ENCODE measurements at places on chromosomes 7 and 10.

DNA sequence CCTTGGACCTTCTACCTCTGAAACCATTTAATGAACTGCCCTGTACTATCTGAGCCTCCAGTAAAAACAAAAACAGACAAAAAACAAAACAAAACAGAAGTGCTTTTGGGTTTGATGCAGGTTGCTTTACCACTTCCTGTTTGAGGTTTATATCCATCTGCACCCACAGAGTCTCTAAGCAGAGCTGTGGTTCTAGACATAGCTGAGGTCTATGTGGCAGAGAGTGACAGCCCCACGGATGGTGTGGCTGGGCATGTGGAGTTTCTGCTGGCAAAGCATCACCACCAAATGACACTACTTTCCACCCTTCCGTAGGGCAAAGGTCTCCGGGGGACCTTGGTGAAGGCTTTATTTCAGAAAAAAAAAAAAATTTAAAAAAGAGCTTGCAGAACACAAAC lies 754.2 kb downstream of the GRID1 start:
- no peak overlapping the region for H3K27ac ChIP-seq
- no peak for DNase-seq
- H3K27me3 ChIP-seq = no peaks in the 10 kb centered on the region
- no peaks in the 10 kb centered on the region for H3K36me3 ChIP-seq
- H3K4me1 ChIP-seq = no peaks in the 10 kb centered on the region

DNA sequence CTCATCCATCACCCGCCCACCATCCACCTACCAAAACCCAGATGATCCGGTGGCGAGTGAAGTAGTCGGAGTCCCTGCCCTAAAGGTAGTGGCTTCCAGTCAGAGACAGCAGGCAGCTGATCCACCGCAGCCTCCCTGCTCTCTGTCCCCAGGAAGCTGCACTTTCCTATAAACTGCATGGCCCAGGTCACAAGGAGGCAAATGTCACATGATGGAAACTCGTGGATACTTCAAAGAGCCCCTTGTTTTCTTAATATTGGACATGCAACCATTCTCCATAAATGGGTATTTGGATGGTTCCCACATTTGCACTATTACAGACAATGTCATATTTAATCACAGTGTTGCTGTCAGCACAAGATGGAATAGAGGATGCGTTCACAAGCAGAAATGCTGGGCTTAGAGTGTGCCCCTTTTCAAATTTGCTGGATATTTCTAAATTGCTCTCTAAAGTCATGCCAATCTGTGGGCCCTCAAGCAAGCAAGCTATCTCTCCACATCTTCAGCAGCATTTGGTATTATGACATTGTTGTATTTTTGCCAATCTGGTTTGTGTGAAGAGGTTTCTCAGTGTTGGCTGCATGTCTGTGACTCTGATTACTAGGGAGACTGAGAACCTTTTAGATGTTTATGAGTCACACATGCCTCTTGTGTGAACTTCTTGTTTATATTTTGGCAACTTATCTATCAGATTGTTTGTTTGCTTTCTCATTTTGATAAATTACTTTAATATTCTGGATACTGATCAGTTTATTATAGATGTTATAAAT lies 822.0 kb downstream of the TNS3 start:
- DNase-seq = no peak
- no peaks in the 10 kb centered on the region for H3K36me3 ChIP-seq
- H3K4me3 ChIP-seq = no peak overlapping the region
- no peak overlapping the region for H3K27ac ChIP-seq
- H3K27me3 ChIP-seq = no peaks in the 10 kb centered on the region

DNA sequence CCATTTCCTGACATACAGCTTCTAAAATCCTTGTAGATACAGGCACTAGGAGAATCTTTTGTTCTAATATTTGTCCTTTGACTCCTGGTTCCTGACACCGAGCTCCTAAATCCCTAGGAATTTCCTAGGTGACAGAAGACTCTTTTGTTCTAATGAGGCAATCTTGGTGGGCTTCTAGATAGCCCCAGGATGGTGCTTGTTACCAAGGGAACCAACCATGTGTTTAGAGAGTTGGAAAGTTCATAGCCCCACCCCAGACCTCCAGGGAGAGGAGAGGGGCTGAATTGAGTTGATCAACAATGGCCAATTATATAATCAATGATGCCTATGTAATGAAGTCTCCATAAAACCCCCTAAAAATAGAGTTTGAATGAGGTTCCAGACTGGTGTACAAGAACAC lies 145.1 kb downstream of the JMJD1C start:
- no peak overlapping the region for H3K4me3 ChIP-seq
- H3K27ac ChIP-seq = no peak overlapping the region
- no peaks in the 10 kb centered on the region for H3K4me1 ChIP-seq
- H3K27me3 ChIP-seq = no peaks in the 10 kb centered on the region
- H3K36me3 ChIP-seq = no peaks in the 10 kb centered on the region
- peak; percentile 34 for DNase-seq

GRCh38 chr10:133557381-133557780 lies 8.0 kb downstream of the SYCE1 start:
- H3K4me3 ChIP-seq = no peak overlapping the region
- no peaks in the 10 kb centered on the region for H3K4me1 ChIP-seq
- no peaks in the 10 kb centered on the region for H3K27me3 ChIP-seq
- DNase-seq = peak; percentile 9
- H3K36me3 ChIP-seq = no peaks in the 10 kb centered on the region

GRCh38 chr10:122974023-122974422 lies 6.2 kb upstream of the PSTK start:
- H3K36me3 ChIP-seq = no peaks in the 10 kb centered on the region
- no peaks in the 10 kb centered on the region for H3K4me1 ChIP-seq
- DNase-seq = no peak
- no peak overlapping the region for H3K4me3 ChIP-seq
- no peak overlapping the region for H3K27ac ChIP-seq
- no peaks in the 10 kb centered on the region for H3K27me3 ChIP-seq

DNA sequence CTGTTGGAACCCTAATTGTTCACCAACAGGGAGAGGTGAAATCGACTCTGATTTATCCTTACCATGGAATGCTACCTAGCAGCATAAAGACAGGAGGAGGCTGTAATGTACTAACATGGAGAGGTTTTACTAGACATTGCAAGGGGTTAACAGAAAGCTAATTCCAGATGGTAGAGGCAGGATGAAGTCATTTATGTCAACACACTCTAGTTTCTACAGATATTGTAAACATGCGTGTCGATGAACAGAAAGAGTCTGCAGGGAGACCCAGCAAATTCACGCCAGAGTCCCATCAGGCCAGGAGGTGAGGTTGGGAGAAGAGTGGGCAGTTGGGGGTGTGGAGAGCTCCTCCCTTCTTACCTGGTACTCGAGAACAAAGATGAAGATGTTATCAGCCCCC lies 7.0 kb downstream of the NPC1L1 start:
- H3K27ac ChIP-seq = no peak overlapping the region
- no peaks in the 10 kb centered on the region for H3K27me3 ChIP-seq
- H3K4me1 ChIP-seq = no peaks in the 10 kb centered on the region
- H3K36me3 ChIP-seq = no peaks in the 10 kb centered on the region
- DNase-seq = no peak

- peaks cover 56% of the 10 kb centered on the region for H3K4me1 ChIP-seq
- DNase-seq = no peak
- H3K27me3 ChIP-seq = peaks cover 9% of the 10 kb centered on the region
- H3K4me3 ChIP-seq = no peak overlapping the region
Observed at GRCh38 chr10:110491346-110491745, 6.4 kb upstream of the DUSP5 start.

GRCh38 chr7:151237244-151238189 lies 5.2 kb downstream of the CHPF2 start:
- no peaks in the 10 kb centered on the region for H3K36me3 ChIP-seq
- no peak overlapping the region for H3K27ac ChIP-seq
- no peak for DNase-seq
- peaks cover 7% of the 10 kb centered on the region for H3K4me1 ChIP-seq
- no peak overlapping the region for H3K4me3 ChIP-seq
- H3K27me3 ChIP-seq = no peaks in the 10 kb centered on the region

DNA sequence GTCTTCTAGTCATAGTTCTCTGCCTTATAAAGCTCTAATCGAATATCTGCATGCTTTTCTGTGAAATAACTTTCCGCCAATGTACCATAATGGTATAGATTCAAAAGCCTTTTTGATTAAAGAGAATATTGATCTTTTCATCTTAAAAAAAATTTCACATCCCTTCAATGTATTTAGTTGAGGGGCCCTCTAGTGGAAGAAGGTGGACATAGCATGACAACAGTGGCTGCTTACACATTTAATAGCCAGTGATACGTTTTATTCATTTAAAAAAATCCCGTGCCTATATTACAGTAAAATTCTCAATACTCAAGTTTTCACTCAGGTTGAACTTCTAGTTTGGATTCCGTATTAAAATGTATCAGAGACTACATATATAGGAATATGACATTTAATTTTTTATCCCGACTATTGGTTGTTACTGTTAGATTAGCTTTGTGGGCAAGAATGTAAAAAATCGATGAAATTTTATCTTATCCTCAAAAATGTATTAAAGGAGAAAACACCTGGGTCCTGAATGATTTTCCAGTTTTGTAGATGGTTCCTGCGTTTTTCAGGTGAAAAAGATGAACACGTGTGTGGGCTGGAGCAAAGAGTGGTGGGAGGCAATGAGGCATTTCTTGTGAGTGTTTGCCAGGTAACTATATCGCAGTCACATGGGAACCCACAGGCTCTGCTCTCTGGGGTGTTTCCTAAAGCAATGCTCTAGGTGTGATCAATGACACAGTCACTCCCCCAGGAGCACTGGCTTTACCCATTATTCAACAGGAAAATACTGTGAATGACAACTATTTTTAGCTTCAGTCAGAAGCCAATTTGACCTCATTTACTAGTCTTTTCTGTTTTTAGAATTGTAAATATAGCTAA lies 24.1 kb upstream of the PNLIP start:
- H3K27me3 ChIP-seq = no peaks in the 10 kb centered on the region
- DNase-seq = peak; percentile 72
- no peak overlapping the region for H3K27ac ChIP-seq
- no peaks in the 10 kb centered on the region for H3K4me1 ChIP-seq

DNA sequence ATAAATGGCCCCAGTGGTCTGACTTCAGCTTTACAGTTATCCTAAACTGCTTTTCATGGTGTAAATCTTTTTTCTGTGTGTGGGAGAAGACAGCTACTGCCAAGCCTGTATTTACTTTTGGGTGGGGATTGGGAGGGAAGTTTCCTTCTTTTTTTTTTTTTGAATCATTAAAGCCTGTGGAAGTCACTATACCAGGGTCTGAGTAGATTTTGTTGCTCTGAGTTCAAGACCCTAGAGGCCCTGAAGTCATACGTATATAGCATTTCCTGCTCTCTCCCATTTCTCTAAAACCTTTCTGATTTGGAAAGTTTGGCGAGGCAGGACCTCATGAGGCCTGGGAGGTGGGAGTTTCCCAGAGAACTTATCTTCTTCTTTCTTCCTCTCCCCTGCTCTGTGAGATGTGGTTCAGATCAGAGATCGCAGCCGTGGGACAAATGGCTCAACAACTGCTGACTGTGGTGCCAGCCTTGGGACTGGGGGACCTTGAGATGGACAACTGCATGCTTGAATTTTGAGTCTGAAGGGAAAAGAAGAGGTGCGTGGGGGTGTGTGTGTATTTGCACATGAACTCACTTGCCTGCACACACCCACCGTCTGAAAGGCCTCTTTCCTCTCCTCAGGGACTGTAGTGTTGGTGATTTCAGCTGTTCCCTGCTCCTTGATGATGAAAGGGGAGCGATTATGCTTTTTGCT lies 18.1 kb downstream of the LRMDA start:
- H3K36me3 ChIP-seq = no peaks in the 10 kb centered on the region
- no peak overlapping the region for H3K27ac ChIP-seq
- peaks cover 45% of the 10 kb centered on the region for H3K27me3 ChIP-seq
- peaks cover 42% of the 10 kb centered on the region for H3K4me1 ChIP-seq
- DNase-seq = no peak

DNA sequence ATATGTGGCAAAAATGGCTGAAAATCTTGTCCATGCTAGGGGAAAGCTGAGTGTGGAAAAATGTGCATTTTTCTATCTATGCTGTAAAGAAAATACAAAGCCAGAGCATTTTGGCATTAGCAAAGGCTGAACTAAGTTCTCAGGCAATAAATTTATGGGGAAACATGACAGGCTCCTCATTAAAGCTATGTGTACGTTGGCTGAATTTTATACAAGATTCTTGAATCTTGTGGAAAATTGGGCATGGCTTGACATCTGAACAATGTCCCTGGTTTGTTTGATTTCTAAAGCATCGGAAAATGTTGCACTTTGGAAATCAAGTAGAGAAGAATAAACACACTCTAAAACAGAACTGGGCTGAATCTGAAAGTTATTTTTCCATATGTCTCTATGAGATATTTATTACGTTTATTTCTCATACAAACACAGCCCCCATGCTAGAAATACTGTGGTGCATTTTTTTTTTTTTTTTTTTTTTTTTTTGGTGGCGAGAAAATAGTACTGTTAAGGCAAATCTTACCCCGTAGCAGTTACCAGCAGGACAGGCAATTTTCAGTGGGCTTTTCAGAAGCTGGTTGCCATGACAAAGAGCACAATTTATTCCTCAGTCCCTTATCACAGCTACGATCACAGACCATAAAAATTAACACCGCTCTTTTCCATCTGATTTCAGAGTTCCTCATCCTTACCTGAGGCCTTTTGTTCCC lies 16.9 kb downstream of the CPA1 start:
- no peaks in the 10 kb centered on the region for H3K27me3 ChIP-seq
- DNase-seq = no peak
- no peak overlapping the region for H3K27ac ChIP-seq

- H3K27me3 ChIP-seq = no peaks in the 10 kb centered on the region
- H3K4me1 ChIP-seq = no peaks in the 10 kb centered on the region
- no peak for DNase-seq
- no peak overlapping the region for H3K27ac ChIP-seq
Observed at GRCh38 chr7:80703272-80703671, 64.8 kb downstream of the CD36 start.

DNA sequence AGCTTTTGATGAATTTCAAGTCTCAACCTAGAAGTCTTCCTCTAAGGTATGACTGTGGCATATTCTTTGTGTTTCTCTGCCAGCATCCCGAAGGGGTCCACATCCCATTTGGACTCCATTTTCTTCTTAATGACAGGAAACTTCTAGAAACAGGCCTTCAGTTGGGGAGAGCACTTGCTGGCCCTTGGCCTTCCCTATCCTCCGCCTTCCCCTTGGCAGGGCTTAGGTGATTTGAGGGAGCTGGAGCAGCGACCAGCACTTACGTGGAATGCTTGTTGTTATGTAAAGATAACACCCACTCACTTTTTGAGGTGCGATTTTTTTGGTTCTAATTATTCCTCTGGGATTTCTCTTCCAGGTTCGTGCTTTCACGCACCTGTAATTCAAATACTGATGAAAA lies 42.9 kb upstream of the ZNF716 start:
- no peaks in the 10 kb centered on the region for H3K4me1 ChIP-seq
- no peak overlapping the region for H3K4me3 ChIP-seq
- no peak for DNase-seq

GRCh38 chr10:114024876-114025610 lies 18.6 kb upstream of the ADRB1 start:
- no peaks in the 10 kb centered on the region for H3K36me3 ChIP-seq
- no peaks in the 10 kb centered on the region for H3K27me3 ChIP-seq
- no peaks in the 10 kb centered on the region for H3K4me1 ChIP-seq

- H3K4me1 ChIP-seq = no peaks in the 10 kb centered on the region
- H3K27me3 ChIP-seq = peaks cover 63% of the 10 kb centered on the region
- DNase-seq = no peak
- H3K4me3 ChIP-seq = peak overlapping the region; percentile 85
Observed at GRCh38 chr7:36367561-36368077, 22.0 kb upstream of the ANLN start.
